ENCODE measurements at places on chromosomes 5 and 9.

- no peak for DNase-seq
Measured at GRCh38 chr9:134724912-134725604, 83.5 kb downstream of the COL5A1 start.

DNA sequence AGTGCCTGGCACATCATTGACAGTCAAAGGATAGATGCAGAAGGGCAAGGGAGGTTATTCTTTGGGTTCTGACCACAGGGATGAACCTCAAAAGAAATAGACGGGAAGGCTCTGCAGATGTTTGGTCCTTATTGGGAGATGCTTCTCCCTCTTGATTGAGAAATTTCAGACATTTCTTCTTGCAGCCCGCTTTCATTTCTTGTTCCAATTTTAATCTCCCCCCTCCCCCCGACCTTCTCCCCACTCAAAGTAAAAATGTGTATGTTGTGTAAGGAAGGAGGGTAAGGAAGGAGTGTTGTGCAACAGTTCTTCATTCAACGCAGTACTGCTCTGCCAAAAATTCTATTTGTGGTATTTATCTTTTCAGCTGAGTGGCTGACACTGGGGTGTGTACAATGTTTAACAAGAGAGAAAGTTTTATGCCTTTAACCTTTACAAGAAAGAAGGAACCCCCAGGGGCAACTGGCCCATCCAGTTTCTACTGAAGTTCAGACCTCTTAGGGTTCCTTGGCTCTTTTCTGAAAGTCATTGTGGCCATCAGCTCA, 46.3 kb upstream of the TNFSF15 start:
- DNase-seq: no peak

GRCh38 chr5:13957032-13957645, 12.7 kb upstream of the DNAH5 start:
- no peak for DNase-seq

- no peak for DNase-seq
Measured at GRCh38 chr9:21362287-21362686, 5.6 kb downstream of the IFNA13 start.

All from effector CD8-positive, alpha-beta T cell (primary cell).